ENCODE measurements at places on chromosomes 16 and 17.

DNA sequence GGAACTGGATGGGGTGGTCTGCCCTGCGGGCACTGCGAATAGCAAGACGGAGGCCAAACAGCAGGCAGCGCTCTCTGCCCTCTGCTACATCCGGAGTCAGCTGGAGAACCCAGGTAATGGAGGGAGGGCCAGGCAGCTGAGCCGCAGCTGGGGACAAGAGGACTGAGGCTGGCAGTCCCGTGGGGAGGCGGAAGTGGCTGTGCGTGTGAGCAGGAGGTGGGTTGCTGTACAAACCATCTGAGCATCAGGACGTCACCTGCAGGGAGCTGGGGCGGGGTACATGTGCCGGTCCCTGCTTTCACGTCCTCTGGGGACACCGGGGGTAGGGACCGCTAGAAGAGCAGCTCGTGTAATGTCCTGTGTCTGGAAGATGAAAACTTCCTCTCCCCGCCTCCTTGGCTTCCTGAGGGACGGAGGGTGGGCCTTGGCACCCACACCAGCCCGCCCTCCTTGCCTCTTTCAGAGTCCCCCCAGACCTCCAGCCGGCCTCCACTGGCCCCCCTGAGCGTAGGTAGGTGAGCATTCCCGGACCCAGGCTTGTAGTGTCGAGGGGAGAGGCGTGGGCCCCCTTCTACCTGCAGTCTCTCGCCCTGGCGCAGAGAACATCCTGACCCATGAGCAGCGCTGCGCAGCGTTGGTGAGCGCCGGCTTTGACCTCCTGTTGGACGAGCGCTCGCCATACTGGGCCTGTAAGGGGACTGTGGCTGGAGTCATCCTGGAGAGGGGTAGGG lies 3.7 kb downstream of the ADAD2 start:
- DNase-seq = no peak

DNA sequence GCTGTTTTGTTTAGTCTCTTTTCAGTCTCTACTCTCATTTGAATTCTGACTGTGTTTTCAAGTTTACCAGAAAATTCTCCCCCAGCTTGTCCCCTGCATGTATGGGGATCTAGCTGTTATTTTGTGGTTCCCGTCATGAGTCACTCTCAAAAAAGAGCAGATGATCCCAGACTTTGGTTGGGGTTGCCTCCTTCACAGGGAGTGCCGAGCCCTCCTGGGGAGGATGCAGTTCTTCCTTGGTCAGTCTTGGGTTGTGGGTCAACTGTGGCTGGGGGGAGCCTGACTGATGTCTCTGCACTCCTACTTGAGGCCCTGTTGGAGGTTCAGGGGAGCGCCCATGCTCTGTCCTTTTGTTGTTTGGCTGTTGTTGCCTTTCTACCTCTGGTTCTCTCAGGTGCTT lies 37.7 kb downstream of the EPN2 start:
- DNase-seq = no peak

GRCh38 chr16:27483088-27483437 lies 66.7 kb downstream of the GTF3C1 start:
- no peak for DNase-seq

GRCh38 chr17:78127239-78127887 lies 1.2 kb downstream of the TMC6 start:
- DNase-seq = peak; percentile 68

DNA sequence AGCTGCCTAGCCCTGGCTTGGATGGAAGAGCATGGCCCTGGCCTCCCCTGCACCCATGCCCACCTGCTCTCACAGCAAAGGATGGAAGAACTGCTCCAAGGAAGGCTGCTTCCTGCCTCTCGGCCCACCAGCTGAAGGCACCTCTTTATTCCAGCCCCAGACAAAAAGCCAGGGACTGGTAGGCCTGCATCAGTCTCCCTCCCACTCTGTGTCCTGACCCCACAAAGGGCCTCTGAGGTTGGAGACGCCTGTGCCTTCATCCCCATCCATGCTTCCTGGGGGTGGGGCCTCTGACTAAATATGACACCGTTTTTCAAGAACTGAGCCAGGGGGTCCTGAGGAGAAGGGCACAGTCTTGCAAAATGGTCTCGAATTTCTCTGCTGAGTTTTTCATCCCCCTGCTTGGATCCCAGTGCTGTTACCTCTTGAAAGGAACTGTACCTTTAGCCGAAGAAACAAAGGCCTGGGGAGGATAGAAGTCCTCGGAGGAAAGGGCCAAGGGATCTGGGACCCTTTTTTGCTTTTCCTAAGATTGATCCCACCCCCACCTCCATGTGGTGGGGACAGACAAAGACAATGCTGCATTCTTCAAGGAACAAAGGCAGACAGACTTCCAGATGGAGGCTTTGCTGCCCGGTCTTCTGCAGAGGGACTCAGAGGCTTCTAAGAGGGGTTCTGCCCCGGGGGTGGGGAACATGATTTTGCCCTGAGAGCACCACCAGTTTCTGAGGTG lies 5.2 kb downstream of the C17orf50 start:
- DNase-seq = no peak

GRCh38 chr16:51710905-51711563 lies 560.0 kb upstream of the SALL1 start:
- no peak for DNase-seq

- no peak for DNase-seq
Observed at GRCh38 chr16:14110728-14111251, 39.7 kb downstream of the MRTFB start.

DNA sequence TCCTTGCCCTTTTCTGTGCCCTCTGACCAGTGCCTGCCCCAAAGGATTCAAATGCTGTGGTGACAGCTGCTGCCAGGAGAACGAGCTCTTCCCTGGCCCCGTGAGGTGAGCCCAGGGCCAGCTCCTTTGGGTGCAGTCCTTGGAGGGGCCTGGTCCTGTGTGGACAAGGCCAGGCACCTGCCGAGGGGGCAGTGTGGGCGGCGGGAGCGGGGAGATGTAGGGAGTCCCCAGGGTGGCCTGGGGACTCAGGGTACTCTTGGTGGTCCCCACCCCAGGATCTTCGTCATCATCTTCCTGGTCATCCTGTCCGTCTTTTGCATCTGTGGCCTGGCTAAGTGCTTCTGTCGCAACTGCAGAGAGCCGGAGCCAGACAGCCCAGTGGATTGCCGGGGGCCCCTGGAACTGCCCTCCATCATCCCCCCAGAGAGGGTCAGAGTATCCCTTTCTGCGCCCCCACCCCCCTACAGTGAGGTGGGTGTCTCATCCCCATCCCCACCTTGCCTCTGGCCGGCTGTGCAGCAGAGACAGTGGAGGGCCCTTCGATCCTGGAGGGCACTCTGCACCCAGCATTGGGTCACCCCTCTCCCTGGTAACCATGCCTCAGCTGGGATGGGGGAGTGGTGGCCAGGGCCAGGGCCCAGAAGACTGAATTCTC lies 4.4 kb downstream of the TMEM92 start:
- DNase-seq = no peak

- DNase-seq = no peak
Observed at GRCh38 chr16:86344881-86345280, 165.4 kb upstream of the FOXF1 start.

DNA sequence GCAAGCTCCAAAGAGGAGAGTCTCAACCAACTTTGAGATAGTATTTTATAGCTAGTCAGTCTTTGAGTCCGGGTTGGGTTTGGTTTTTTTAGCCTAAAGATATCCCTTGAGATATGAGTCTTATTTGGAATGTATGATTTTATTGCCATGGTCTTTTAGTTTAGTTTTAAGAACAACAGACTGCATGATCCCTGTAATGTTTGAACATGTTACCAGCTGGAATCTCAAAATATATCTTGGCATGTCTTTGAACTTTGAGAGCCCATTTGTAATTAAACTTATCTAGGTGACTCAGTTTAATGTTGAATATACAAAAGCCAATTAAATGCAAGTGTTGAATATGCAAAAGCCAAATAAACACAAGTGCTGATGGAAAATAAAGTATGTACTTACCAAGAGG lies 100.6 kb downstream of the TANGO6 start:
- no peak for DNase-seq

GRCh38 chr17:48386826-48387225 lies 43.2 kb downstream of the SKAP1 start:
- DNase-seq = no peak

DNA sequence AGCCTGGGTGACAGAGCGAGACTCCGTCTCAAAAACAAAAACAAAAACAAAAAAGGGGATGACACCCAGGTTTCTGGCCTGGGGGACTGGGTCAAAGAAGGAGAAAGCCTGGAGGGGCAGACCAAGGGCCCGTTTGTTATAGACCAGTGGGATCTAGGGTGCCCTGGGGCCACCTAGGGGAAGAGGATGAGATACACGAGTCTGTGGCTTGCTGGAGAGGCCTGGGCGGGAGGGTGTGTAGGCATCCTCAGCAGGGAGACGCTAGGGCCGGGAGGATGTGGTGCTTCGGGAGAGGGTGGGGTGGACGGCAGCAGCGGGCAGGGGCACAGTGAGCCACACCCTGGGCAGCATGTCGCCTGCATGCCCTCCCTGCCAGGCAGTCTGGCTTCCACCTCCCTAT lies 17.1 kb upstream of the CRK start:
- DNase-seq = no peak

All from neural crest cell (in vitro differentiated cells).